Right lung (tissue), 10 donors: ENCODE measurements at places on chromosomes 4 and X. TPM values are rescaled to one million over a fixed set of nuclear protein-coding genes. Genes with fewer than 3 reads are reported as not detected.

GRCh38 chr4:26503844-26504243 is 13.6 kb upstream of the CCKAR start:
- no peak for DNase-seq

DNA sequence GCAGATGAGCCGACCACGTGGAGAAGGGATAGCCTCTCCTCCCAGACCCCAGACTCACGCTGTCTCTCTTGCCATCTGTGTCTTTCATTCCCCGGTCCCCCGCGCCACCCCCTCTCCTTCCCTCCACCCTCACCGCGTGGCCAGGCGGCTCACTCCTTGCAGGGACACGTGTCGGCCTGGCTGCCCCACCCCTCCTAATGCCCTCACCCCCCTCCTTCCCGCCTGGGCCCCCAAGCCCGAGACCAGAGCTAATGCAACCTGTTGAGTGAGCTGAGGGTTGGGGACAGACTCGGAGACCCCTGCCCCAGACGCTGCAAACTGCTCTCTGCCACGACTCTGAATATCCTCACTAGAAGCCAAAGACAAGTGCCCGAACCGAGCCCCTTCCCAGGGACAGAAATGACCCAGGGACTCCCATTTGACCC is 1.8 kb downstream of the SLC38A5 start:
- no peak for DNase-seq

GRCh38 chr4:185546335-185546734 is 11.0 kb upstream of the PDLIM3 start:
- DNase-seq = no peak

DAPP1 gene
- polyA plus RNA-seq = 2.3 TPM

GRCh38 chr4:127145006-127145540 is 487.7 kb upstream of the INTU start:
- no peak for DNase-seq

SAGE1 gene
- polyA plus RNA-seq = not detected

DNA sequence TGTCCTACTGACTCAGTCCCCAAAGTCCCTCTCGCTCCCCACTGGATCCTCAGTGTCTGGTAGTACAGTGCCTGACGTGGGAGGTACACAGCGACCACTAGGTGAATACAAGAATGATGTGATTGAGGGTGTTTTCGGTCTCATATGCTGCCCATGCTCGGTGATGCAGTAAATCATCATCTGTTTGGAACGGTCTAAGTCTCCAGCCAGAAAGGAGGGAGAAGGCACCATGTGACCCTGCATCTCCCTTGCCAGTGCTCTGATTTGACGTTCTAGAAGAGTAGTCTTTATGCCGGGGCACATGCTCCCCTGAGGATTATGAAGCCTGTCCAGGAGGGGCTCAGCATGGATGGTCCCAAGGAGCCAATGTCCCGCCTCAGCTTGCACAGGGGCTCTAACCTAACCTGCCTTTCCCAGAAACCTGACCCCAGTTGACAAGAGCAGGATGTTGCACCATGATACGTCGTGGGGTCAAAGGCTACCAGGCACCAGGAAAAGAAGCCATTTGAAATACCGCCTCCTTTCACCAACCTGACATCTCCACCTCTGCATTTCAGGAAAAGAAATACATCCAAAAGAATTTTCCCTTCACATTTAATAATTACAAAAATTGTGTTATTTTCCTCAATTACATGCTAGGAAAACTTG is 13.8 kb upstream of the PLXNB3 start:
- DNase-seq = no peak

VEGFC gene
- 35.6 TPM for polyA plus RNA-seq

ZNF827 gene
- polyA plus RNA-seq = 37.3 TPM

GRCh38 chr4:176277162-176277904 is 8.3 kb upstream of the ASB5 start:
- DNase-seq = peak; percentile 27

LANCL3 gene
- 4.0 TPM for polyA plus RNA-seq

DNA sequence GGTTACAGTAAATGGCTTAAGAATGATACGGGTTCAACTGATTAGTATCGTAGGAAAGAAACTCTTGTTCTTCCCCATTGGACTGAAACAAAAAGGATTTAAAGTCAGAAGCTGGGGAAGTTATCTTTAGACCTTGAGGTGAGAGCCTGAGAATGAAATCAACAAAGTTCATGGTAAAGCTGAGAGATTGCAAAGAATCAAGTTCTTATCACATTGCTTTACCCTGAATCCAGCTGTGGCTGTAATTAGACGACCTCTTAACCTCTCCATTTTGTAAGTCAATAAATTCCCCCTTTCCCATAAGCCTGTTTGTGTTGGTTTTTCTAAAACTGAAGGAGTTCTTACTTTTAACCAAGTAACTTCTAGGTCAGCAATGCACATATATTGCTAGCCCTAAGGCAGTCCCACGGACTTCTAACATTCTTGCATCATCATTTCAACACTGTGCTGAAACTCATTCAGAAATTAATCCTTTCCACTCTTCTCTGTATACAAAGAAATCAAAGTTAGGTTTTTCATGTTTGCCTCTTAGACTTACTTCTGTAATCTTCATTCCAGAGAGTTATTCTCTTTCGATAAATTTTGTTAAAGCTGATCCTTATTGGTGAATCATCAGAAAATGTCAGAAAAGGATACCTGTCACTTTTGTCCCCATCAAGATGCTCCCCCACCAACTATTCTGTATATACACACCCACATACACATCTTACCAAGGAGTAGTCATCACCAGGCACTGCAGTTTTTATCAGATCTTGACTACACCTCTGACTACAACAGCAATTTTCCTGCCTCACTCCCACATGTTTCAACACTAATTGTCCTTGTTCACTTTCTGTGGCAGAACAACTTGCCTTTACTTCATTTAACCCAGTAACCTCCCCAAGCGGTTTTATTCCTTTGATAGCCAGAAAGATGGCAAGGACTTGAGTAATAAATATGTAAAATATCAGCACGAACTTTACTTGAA is 77.9 kb upstream of the STK26 start:
- no peak for DNase-seq

DNA sequence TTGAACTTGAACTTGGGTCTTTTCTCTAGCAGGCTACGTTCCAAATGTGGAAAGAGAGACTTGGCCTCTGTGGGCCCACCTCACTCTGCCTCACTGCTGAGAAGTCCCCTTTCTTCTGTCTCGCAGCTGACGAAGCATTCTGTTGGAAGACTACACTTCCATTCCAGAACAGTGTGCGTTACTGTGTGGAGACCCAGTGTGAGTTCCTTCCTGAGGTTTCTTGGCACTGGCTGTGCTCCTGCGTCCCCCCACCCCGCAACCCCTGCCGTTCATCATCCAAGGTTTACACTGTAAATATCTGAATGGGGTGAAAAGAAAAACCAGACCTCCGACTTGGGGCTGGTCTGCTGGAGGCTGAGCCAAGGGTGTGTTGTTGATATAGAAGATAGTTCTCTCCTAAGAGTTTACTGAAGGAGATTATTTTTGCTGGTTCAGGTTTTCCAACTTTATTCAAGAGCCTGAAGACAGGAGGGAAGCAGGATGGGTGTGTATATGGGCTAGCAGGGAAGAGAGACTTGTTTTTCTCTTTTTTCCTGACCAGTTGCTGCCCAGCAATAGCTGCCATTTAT is 34.7 kb downstream of the NHSL2 start:
- no peak for DNase-seq

PAGE2 gene
- not detected for polyA plus RNA-seq

DNA sequence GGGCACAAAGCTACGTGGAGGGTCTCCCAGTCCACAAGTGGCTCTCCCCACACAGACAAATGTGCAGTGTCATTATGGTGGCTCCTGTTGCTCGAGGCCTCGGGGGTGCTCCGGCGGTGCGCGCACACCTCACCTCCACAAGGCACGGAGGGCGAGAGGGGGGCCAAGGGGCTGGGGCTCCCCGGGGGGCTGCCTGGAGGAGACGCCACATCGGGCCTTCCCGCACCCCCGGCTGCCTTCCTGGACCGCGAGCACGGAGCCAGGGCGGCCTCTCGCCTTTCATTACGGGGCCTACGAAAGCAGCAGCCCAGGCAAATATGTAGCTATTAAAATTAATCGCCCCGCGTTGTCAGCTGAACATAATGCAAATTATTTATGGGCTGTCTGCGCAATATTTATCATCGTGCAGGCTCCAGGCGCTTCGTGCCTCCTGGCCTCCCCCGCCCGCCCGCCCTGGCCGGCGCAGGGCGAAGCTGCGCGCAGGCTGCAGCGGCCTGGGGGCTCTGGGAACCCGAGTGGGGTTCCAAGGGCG is 70.8 kb upstream of the BCOR start:
- no peak for DNase-seq

GRCh38 chr4:13371048-13371447 is 113.1 kb downstream of the RAB28 start:
- peak; percentile 13 for DNase-seq

DNA sequence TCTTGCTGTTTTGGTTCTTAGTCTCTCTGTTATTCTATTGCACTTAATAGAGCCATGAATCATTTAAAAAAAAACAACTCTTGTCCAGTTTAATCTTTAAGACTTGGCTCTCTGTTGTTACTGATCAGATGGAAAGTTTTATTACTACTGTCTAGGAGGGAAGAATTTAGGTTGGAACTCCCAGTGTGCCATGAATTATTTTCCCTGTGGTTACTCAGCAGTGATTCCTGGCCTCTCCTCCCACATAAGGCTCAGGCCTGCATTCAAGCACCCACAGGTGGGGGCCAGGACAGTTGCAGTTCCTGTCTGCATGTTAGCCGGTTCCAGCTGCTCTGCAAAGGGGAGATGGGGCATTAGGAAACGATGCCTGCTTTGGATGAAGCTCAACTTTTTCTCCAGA is 29.8 kb upstream of the ESX1 start:
- no peak for DNase-seq

GRCh38 chr4:5220028-5220427 is 168.7 kb downstream of the STK32B start:
- no peak for DNase-seq

GRCh38 chr4:90495211-90495610 is 368.0 kb downstream of the CCSER1 start:
- DNase-seq = no peak

- no peak for DNase-seq
Observed at GRCh38 chr4:55939421-55939820, 9.3 kb upstream of the CEP135 start.

GRCh38 chr4:38815885-38816782 is 11.5 kb upstream of the TLR1 start:
- no peak for DNase-seq

DNA sequence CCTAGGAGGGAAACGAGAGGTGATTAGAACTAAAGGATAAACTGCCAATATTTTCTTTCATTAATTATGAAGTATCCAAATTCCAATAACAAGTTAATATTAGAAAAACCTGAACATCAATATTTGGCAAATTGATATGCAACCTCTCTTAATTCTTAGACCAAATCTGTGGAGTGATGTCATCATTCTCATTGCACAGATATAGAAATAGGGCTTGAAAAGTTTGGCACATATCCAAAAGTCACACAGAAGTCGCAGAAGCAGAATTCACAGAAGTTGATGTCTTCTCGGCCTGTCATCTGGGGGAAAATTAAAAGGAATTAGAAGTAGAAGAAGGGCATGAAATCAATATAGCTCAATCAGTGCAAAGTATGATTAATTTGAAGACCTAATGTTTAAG is 36.9 kb downstream of the ENPEP start:
- no peak for DNase-seq

GRCh38 chr4:28686618-28687017 is 1826.0 kb downstream of the STIM2 start:
- no peak for DNase-seq

GRCh38 chr4:6573551-6573950 is 1.4 kb upstream of the MAN2B2 start:
- DNase-seq = no peak

NLGN4X gene
- polyA plus RNA-seq = 1.5 TPM

GRCh38 chrX:40282946-40283660 is 185.3 kb upstream of the BCOR start:
- DNase-seq = no peak

GRCh38 chr4:54561940-54562339 is 95.8 kb upstream of the KIT start:
- DNase-seq = no peak
